ENCODE measurements at places on chromosomes 6 and 20.

DNA sequence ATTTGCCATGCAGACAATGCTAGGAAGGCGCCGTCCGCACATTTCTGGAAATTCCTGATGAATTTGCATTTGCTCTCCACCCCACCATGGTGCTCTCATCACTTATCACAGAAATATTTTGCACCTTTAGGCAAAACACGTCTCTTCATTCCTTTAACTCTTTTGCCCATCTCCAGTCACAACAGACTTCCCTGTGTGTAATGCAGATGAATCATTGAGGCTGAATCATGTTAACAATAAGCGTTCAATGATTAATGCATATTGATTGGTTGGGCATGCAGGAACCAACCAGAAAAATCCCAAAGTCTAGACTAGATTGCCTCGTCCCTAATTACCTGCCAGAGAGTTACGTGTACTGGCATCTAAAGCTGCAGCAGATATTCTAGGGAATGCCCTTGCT lies 80.0 kb upstream of the ATXN1 start:
- no peak overlapping the region for H3K27ac ChIP-seq
- H3K27me3 ChIP-seq: no peaks in the 10 kb centered on the region
- no peaks in the 10 kb centered on the region for H3K4me1 ChIP-seq
- no peak for DNase-seq
- no peak overlapping the region for H3K4me3 ChIP-seq
- no peaks in the 10 kb centered on the region for H3K36me3 ChIP-seq

DNA sequence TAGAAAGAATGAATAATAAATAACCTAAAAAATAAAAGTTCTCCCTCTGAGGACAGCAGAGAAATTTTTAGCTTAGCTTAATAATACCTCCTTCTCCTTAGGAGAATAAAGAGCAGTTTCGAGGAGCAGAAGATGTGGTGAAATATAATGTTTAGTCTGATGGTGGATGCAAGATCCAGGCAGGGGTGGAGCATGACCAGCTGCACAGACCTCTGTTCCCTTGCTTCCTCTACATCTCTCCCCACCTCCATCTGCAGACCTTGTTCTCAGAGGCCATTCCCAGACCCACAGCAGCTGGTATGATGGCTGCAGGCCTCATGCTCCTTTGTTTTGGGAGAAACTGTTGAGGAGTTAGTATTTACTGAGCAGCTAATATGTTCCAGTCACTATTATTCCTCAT lies 1.5 kb downstream of the BTN3A2 start:
- no peak for DNase-seq
- no peaks in the 10 kb centered on the region for H3K36me3 ChIP-seq
- no peaks in the 10 kb centered on the region for H3K27me3 ChIP-seq
- no peaks in the 10 kb centered on the region for H3K4me1 ChIP-seq

DNA sequence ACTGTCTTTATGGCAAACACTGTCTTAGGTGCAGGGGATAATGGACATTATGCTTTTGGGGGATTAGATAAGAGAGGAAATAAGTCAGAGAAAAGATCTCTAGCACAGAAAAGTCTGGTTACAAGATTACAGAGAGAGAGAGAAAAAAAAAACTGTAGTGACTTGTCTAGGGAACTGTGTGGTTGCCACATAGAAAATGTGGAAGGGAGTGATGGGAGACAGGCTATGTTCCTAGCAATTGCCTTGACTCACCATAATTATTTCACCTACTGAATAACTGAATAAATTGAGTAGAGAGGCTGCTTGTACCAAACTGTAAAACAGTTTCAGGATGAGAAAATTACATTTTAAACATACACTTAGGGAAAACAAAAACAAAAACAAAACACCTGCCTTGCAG lies 229.7 kb downstream of the LAMA2 start:
- H3K36me3 ChIP-seq: no peaks in the 10 kb centered on the region
- no peaks in the 10 kb centered on the region for H3K27me3 ChIP-seq
- H3K27ac ChIP-seq: no peak overlapping the region
- no peak overlapping the region for H3K4me3 ChIP-seq

DNA sequence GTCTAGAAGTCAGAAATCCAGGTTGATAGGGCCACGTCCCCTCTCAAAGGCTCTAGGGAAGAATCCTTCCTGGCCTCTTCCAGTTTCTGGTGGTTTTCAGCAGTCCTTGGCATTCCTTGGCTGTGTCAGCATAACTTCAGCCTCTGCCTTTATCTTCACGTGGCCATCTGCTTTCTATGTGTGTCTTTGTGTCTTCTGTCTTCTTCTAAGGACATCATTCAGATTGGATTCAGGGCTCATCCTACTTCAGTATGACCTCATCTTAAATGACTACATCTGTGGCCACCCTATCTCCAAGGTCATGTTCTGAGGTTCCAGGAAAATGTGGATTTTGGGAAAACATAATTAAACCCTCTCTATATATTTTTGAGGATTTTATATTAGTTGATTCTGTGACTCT lies 23.0 kb downstream of the C6orf89 start:
- no peak overlapping the region for H3K4me3 ChIP-seq
- DNase-seq: no peak
- no peak overlapping the region for H3K27ac ChIP-seq
- H3K36me3 ChIP-seq: no peaks in the 10 kb centered on the region
- H3K27me3 ChIP-seq: no peaks in the 10 kb centered on the region

- H3K36me3 ChIP-seq: peaks cover 10% of the 10 kb centered on the region
- H3K27ac ChIP-seq: no peak overlapping the region
- 0 out of 2 replicates have a peak, but pooled peaks cover 5% of the 10 kb centered on the region for H3K4me1 ChIP-seq
- peak; percentile 49 for DNase-seq
These were observed 33.0 kb downstream of the RRBP1 start for GRCh38 chr20:17648791-17649730.

GRCh38 chr20:58011947-58012610 lies 216.4 kb downstream of the ANKRD60 start:
- no peak overlapping the region for H3K27ac ChIP-seq
- H3K4me3 ChIP-seq: no peak overlapping the region
- H3K4me1 ChIP-seq: no peaks in the 10 kb centered on the region
- H3K36me3 ChIP-seq: no peaks in the 10 kb centered on the region
- no peaks in the 10 kb centered on the region for H3K27me3 ChIP-seq

DNA sequence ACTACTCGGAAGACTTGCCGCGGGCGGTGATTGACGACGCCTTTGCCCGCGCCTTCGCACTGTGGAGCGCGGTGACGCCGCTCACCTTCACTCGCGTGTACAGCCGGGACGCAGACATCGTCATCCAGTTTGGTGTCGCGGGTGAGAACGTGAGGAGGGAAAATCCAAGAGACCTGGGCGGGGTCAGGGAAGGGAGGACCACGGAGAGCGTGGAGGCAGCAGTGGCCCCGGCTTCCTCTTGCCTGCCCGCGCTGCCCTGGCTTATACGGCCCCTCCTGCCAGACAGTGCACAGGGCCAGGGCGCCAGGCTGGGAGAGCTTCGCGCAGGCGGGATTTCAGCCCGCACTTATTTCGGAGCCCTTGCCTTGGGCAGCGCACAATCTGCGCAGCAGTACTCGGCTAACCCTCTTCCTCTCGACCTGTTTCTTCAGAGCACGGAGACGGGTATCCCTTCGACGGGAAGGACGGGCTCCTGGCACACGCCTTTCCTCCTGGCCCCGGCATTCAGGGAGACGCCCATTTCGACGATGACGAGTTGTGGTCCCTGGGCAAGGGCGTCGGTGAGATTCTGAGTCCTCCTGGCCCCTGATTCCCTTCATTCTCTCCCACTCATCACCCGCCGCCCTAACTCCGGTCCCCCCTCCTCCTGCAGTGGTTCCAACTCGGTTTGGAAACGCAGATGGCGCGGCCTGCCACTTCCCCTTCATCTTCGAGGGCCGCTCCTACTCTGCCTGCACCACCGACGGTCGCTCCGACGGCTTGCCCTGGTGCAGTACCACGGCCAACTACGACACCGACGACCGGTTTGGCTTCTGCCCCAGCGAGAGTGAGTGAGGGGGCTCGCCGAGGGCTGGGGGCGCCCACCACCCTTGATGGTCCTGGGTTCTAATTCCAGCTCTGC lies 2.0 kb downstream of the MMP9 start:
- H3K4me1 ChIP-seq: peaks cover 8% of the 10 kb centered on the region
- no peak overlapping the region for H3K27ac ChIP-seq
- no peak overlapping the region for H3K4me3 ChIP-seq
- no peaks in the 10 kb centered on the region for H3K36me3 ChIP-seq

- no peaks in the 10 kb centered on the region for H3K4me1 ChIP-seq
- no peaks in the 10 kb centered on the region for H3K27me3 ChIP-seq
- no peak overlapping the region for H3K4me3 ChIP-seq
- H3K27ac ChIP-seq: no peak overlapping the region
These were observed 67.3 kb downstream of the ADTRP start for GRCh38 chr6:11711003-11711983.

GRCh38 chr6:30725713-30726505 lies 5.8 kb downstream of the TUBB start:
- peaks cover 9% of the 10 kb centered on the region for H3K36me3 ChIP-seq
- no peaks in the 10 kb centered on the region for H3K27me3 ChIP-seq
- no peak for DNase-seq
- no peak overlapping the region for H3K4me3 ChIP-seq

- no peaks in the 10 kb centered on the region for H3K36me3 ChIP-seq
- H3K27ac ChIP-seq: peak overlapping the region; percentile 39
- DNase-seq: no peak
- peaks cover 29% of the 10 kb centered on the region for H3K4me1 ChIP-seq
- no peaks in the 10 kb centered on the region for H3K27me3 ChIP-seq
- no peak overlapping the region for H3K4me3 ChIP-seq
These were observed 32.8 kb upstream of the GMPR start for GRCh38 chr6:16205377-16206144.

GRCh38 chr20:37615340-37616109 lies 78.3 kb upstream of the CTNNBL1 start:
- no peak overlapping the region for H3K27ac ChIP-seq
- no peaks in the 10 kb centered on the region for H3K27me3 ChIP-seq

- no peak overlapping the region for H3K4me3 ChIP-seq
- H3K36me3 ChIP-seq: no peaks in the 10 kb centered on the region
- no peaks in the 10 kb centered on the region for H3K4me1 ChIP-seq
- no peak for DNase-seq
These were observed 1326.3 kb upstream of the GJE1 start for GRCh38 chr6:140806431-140806830.

- DNase-seq: no peak
- H3K4me1 ChIP-seq: no peaks in the 10 kb centered on the region
- no peak overlapping the region for H3K27ac ChIP-seq
- no peaks in the 10 kb centered on the region for H3K27me3 ChIP-seq
- H3K4me3 ChIP-seq: no peak overlapping the region
- H3K36me3 ChIP-seq: no peaks in the 10 kb centered on the region
These were observed 41.7 kb upstream of the RGS17 start for GRCh38 chr6:153172815-153173214.

DNA sequence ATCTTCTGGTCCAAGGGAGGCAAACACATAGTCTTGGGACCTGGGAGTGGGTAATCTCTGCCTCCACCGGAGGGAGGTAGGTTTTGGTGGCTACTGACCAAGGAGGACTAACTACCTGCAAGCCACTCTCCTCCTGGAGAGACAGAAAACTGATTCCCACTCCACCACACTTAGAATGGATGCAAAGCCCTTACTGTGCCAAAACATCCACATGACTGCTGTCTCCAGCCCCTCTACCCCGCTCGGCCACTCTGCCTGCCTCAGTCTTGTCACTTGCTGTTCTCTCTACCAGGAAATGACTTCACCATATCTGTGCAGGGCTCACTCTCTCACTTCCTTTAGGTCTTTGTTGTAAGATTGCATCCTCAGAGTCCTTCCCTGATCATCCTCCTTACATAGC lies 129.5 kb upstream of the ARG1 start:
- H3K4me1 ChIP-seq: no peaks in the 10 kb centered on the region
- H3K27me3 ChIP-seq: no peaks in the 10 kb centered on the region
- H3K27ac ChIP-seq: no peak overlapping the region

DNA sequence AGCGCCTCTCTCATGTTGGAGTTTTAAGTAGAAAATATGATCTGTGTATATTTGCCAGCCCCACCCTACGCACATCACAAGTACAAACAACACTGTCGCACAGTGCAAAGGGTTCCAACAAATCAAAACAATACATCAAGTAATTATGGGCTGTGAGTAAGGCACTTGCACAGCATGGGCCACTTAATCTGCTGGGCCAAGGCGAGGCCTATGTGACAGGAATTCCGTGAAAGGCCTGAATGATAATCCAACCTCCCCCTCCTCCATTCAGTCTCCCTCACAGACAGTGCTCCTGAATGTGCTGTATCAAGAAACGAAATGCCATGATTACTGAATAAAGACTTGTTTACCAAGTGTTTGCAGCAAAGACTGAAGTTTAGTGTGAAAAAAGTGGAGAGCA lies 130.1 kb upstream of the SLC2A12 start:
- H3K27ac ChIP-seq: peak overlapping the region; percentile 71
- H3K36me3 ChIP-seq: no peaks in the 10 kb centered on the region
- H3K27me3 ChIP-seq: no peaks in the 10 kb centered on the region
- no peak overlapping the region for H3K4me3 ChIP-seq

GRCh38 chr20:21191839-21192238 lies 66.0 kb downstream of the KIZ start:
- no peaks in the 10 kb centered on the region for H3K27me3 ChIP-seq
- DNase-seq: no peak
- no peak overlapping the region for H3K4me3 ChIP-seq
- H3K4me1 ChIP-seq: no peaks in the 10 kb centered on the region
- no peaks in the 10 kb centered on the region for H3K36me3 ChIP-seq

DNA sequence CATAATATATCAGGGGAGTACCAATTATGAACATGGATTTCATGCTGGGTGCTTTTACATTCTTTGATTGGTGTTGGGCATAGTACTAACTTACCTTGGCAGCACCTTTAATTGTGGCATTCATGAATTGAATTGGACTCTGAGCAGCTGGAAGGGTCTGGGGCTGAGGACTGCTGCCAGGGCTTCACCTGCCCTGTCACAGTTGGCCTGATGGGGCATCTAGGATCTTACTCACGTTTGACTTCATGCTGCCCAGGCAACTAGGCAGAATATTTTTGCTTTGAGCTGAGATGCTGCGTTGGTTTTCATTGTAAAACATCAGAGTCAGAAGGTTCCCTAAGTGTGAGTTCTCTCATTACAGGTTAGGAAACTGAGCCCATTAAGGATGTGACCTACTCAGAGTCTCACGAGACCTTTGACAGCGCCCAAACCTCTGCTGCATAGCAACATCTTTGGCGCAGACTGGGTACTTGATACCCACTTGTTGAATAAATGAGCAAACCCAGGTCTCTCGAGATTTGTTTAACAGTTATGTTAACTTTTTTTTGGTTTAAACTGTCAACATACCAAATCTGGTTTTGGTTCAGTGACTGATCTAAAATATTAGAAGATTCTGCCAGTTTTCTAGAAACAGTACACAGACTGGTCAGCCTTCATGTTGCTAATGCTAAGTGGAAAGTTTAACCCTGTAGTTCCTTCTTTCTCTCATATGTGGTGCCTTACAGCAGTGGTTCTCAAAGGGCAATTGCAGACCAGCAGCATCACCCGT lies 104.9 kb downstream of the TCP11 start:
- H3K27me3 ChIP-seq: no peaks in the 10 kb centered on the region
- no peak overlapping the region for H3K4me3 ChIP-seq
- no peaks in the 10 kb centered on the region for H3K36me3 ChIP-seq

GRCh38 chr6:15970517-15970916 lies 158.4 kb upstream of the MYLIP start:
- peak; percentile 42 for DNase-seq
- H3K4me3 ChIP-seq: no peak overlapping the region
- no peak overlapping the region for H3K27ac ChIP-seq
- no peaks in the 10 kb centered on the region for H3K27me3 ChIP-seq
